ENCODE measurements at places on chromosomes 5 and 9. TPM values are rescaled to one million over a fixed set of nuclear protein-coding genes. Genes with fewer than 3 reads are reported as not detected.

RIOK2 gene
- 22.9 TPM for total RNA-seq

DNA sequence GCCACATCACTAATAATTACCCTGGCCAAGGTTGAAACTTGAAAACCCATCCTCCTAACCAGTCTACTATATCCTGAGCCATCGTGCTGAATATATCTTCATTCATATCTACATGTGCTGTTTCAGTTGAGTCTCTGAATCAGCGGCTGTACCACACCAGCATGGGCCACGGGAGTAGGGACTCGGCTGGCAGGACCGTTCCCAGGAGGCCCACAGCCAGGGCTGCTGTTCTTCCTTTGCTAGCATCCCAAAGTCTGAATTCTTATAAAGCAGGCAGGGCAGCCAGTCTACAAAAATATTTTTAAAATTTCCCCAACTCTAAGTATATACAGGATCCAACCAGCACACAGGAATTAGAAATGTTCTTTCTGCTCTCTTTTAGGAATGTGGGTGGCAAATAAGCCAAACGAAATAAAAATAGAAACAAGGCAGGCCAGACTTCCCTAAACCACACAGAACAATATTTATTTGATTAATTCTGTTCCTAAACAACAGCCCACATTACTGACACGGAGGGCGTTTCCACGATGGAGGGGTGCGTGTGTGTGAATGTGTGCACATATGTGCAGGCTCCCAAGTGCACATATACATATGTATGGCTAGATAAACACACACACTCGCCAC lies 42.8 kb upstream of the EQTN start:
- DNase-seq, result no peak

DNA sequence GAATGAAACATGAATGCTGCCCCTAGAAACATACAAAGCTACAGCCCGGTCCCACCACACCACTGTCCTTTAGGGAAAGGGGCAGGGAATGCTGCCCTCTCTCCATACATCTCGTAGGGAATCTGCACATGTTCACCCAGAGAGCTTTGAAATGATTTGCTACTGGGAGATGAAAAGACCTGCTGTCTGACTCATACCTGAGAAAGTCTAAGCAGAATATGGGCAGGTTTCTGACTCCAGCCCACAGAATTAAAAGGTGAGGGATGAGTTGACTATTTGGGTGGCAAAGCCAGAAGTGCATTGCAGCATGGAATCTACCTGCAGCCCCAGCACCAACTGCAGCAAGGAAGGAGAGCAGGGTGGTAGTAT lies 297.9 kb downstream of the TLE1 start:
- DNase-seq, result no peak

TLR4 gene
- 0.27 TPM for total RNA-seq

- no peak for DNase-seq
These were observed 265.5 kb upstream of the PAPPA start for GRCh38 chr9:115888131-115888530.

DNA sequence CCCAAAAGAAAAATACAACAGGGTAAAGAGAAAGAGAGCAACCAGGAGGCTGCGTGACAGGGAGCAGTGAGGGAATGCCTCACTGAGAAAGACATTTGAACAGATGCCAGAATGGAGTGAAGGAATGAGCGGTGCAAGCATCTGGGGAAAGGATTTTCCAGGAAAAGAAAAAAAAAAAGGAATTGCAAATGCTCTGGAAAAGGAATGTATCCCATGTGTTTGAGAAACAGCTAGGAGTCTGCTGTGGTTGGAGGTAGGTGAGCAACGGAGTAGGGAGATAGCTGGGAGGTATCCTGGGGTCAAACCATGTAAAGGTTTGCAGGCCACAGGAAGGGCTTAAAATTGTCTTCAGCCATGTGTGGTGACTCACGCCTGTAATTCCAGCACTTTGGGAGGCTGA lies 23.6 kb upstream of the CEMIP2 start:
- no peak for DNase-seq

PLPP7 gene
- 4.4 TPM for total RNA-seq

PIP5K1B gene
- total RNA-seq, result 2.8 TPM

GRCh38 chr5:1299511-1299850 lies 4.6 kb upstream of the TERT start:
- DNase-seq, result no peak

DNA sequence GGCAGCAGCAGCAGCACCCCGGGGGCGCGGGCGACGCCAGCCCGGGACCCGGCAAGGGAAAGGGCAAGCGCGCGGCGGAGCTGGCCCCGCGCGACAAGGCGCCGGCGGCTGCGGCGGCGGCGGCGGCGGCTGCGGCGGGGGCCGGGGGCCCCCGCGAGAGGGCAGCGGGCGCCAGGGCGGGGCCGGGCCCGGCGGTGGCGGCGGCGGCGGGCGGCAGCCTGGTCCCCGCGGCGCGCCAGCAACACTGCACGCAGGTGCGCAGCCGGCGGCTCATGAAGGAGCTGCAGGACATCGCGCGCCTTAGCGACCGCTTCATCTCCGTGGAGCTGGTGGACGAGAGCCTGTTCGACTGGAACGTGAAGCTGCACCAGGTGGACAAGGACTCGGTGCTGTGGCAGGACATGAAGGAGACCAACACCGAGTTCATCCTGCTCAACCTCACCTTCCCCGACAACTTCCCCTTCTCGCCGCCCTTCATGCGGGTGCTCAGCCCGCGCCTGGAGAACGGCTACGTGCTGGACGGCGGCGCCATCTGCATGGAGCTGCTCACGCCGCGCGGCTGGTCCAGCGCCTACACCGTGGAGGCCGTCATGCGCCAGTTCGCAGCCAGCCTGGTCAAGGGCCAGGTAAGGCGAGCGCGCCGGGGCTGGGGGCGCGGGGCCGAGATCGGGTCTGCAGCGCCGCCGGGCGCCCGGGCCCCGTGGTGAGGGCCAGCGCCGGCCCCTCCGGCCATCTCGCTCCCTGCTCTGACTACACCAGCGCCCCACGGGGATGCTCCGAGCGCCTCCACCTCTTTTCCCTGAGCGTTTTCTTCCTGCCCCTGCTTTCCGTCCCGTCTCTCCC lies at the start of gene UBE2QL1:
Gene UBE2QL1, plus strand, starts transcription at position 238 of the 843 bp plus-strand sequence. Its CDS starts 35 bp downstream, at position 273.
- peak; percentile 50 for DNase-seq

DNA sequence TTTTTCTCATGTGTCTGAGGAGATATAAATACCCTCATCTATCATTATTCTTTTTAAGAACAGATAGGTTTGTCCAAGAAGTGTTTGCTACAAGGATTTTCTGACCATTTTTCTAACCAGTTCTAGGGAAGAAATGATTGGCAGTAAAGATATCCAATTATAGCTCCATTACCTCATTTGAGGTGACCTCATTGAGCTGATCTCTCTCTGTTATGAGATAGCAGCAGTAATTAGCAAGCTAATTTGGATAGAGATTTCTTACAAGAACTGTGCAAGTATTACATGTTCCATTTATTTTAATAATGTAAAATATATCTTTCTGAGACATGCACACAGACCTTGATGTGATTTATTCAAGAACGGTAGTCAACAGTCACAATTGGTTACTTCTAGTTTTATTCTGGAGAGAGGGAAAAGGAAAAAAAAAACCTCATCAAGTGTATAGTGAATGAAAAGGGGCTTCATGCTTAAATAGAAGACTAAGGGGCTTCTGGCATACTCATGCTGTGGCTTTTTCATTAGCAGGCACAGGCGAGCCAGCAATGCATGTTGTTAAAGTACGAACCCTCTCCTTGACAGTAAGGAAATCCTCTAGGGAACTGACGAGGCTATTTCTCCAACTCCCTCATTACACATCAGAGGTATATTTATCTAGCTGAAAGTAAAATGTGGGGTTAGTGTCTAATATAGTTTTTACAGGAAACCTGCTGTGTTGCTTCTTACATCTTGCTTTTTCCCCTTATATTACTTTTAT lies 127.3 kb downstream of the NUDT12 start:
- DNase-seq, result no peak

GRCh38 chr9:123894822-123895221 lies 35.1 kb downstream of the DENND1A start:
- DNase-seq, result peak; percentile 47

DNA sequence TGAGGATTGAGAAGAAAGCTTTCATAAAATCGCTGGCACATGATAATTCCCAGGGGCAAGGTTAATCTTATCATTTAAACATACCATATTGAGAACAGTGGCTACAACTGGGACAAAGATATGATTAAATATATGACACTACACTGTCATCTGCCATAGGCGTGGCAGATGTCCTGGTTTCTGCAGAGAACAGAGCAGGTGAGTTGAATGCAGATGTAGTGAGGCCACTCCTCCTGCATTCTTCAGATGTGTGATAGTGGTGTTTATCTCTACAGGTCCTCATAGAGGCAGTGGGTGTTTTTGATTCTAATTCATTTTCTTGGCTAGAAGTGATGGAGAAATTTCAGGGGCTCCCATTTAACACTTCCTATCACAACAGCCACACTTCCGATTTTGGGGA lies 237.0 kb upstream of the CDH9 start:
- DNase-seq, result peak; percentile 16
